T1000 (cell line): ENCODE measurements at places on chromosomes 7 and 10.
A peak's percentile ranks its signal among the peaks of the same experiment; 100 is the strongest.

DNA sequence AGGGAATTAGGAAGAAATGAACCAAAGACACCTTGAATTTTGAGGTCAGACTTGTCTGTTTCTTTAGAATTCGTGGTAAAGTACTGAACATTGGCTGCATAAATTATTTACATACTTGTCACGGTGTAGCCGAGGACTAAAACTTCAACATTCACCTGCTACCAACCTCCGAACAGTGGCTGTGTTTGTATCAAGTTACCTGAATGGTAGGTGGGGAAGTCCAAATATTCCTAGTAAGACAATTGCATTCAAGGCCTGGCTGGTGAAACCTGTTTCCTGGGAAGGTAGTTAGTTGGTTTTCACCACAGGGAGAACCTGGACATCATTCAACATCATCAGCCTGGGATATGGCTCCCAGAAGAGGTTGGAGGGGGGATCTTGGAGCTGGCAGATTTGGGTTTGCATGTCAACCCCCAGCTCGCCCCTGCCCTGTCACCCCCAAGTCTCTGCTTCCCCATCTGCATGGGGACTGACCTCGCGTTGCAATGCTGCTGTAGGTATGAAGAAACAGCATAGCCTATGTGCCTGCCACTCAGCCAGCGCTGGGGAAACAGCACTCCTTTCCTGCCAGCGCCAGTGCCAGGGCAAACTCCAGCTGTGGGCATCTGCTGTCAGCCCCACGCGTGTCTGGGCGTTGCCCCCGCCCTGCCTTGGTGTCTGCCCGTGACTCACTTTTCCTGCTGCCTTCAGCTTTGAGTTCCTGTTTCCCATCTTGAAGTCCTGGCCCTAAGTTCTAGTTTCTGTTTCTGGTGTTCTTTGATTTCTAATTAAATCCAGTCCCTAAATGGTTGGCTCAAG lies 12.7 kb upstream of the LARP4B start:
- no peak for DNase-seq

GRCh38 chr7:25710959-25711358 lies 441.0 kb upstream of the NFE2L3 start:
- no peak for DNase-seq

- DNase-seq, result no peak
Observed at GRCh38 chr10:47224546-47225218, 75.3 kb upstream of the GDF10 start.

GRCh38 chr10:49562893-49563292 lies 24.0 kb upstream of the ERCC6 start:
- no peak for DNase-seq

GRCh38 chr10:129074939-129075338 lies 392.1 kb upstream of the MGMT start:
- no peak for DNase-seq

- no peak for DNase-seq
Observed at GRCh38 chr7:81079746-81080145, 160.9 kb upstream of the SEMA3C start.

GRCh38 chr10:17229717-17229966 lies 1.6 kb downstream of the VIM start:
- DNase-seq, result no peak

- no peak for DNase-seq
Observed at GRCh38 chr7:132244903-132245480, 331.3 kb downstream of the PLXNA4 start.

DNA sequence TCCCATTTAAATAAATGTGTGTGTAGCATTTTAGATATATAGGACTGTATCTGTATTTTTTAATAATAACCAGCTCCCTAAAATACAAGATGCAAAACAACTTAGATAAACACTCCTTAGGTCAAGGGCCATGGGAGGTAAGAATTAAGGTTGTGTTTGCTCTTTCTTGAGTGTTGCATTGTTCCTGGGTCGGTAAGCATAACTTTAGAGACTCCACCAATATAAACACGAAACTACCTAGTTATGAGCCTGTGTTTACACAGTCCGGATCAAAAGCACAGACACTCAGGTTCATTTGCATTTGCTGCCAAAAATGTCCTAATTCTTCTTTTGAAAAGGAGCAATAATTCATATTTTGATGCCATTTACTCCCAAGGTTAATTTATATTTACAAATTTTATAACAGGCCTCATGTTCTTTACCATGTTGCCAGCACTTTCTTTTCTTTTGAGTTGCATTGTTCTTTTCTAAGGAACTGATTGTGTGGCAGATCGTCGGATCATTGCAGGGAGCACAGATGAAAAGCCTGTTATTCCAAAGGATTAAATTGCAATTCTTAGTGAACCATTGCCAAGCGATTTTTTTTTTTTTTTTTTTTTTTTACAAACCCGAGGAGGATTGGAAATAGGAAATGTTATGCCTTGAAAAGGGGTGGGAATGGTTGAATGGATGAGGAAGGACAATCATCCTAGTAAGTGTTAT lies 45.8 kb upstream of the GLCCI1 start:
- DNase-seq, result no peak

- no peak for DNase-seq
Observed at GRCh38 chr10:121774813-121775212, 153.0 kb downstream of the ATE1 start.

DNA sequence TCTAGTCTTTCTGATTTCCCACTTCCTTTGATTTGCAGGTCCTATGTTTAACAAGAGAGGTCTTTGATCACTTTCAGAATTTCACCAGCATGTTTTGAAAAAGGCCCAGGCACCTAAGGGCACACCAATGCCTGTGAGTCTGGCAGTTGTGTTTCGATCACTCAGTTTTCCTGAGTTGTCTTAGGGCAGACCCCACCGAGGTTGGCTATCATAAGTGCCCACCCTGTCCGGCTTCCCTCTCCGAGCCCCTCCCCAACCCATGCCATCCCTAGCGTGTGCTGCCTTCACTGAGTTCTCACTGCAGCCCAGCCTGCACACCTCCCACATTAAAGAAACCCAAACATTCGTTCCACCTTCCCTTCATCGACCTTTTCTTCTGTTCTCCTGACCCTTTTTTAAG lies 257.9 kb downstream of the GRID1 start:
- DNase-seq, result no peak

GRCh38 chr7:74262639-74263398 lies 8.6 kb upstream of the RFC2 start:
- no peak for DNase-seq

DNA sequence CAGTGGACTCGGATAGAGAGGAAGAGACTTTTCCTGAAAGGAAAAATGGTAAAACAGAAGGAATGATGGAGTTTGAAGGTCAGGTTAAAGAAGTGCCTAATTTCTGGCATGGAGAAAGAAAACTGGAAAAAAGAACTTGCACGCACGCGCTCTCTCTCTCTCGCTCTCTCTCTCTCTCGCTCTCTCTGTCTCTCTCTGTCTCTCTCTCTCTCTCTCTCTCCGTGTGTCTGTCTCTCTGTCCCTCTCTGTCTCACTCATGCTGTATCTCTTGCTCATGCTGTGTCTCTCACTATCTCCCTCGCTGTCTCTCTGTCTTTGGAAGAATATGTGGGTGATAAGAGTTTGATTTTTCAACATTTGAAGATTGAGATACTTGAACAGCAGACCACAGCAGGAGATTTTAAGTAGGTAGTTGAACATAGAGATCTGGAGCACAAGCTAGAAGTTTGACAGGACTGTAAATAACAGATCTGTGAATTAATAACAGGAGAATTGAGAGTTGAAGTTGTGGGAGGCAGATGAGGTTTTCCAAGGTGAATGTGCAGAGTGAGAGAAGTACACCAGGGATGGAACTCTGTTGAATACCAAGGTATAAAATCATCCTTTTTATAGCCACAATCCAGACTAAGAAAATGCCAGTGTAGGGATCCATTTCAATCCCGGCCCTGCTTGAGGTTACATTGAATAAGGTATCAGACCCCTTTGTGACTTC lies 33.1 kb downstream of the ADD3 start:
- DNase-seq, result no peak

- DNase-seq, result no peak
Observed at GRCh38 chr10:115046686-115047236, 46.4 kb upstream of the ATRNL1 start.

GRCh38 chr10:62373995-62374861 lies at the start of gene ZNF365:
ZNF365 (plus strand) TSS chr10:62374369; CDS start chr10:62376194, 1,825 bp downstream.
- DNase-seq, result peak; percentile 68

- DNase-seq, result no peak
Observed at GRCh38 chr10:98855403-98856189, 380.1 kb downstream of the HPSE2 start.

- DNase-seq, result peak; percentile 5
Observed at GRCh38 chr7:27640884-27641574, 21.7 kb downstream of the HIBADH start.

- peak; percentile 60 for DNase-seq
Observed at GRCh38 chr10:30433730-30434272, at the start of gene MAP3K8. MAP3K8 (plus strand) TSS chr10:30434184; CDS start chr10:30438939, 4,755 bp downstream.

- no peak for DNase-seq
Observed at GRCh38 chr7:75813781-75814236, at the start of gene CCL24. CCL24 (minus strand) TSS chr7:75813806; CDS start chr7:75813715, 91 bp downstream.

DNA sequence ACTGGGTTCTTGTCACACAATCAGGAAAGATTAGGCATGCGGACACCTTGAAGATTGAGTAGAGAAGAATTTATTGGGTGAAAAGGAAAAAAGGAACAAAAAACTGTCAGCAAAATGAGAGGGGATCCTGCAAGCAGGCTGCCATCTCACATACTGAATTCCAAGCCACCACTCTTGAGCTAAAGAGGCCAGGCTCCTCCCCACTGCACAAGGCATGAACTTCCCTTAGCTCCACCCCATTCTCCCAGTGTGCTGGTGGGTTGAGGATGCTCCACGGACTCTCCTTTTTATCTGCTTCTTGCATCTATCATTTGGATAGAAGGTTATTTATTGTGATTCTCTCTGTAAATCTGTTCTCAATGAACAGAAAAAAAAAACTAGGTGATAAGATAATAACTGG lies 79.6 kb downstream of the ANKRD7 start:
- no peak for DNase-seq

GRCh38 chr7:82821037-82821436 lies 341.6 kb downstream of the PCLO start:
- DNase-seq, result no peak

DNA sequence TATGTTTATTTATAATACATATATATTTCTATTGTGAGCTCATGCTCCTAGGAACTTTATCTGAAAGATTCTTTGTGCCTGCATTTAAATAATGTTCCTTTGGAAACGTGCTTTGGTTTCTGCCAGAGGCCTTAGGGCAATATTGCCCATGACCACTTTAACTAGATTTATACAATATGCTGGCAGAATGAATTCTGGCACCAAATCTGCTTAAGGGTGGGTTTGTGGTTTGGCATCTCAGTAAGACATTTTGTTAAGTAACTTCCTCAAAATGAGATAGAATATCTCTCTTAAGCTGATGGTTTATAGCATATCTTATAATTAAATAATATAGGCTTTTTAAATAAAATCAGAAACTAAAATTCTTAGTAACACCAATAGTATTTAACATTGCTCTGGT lies 252.9 kb downstream of the RNLS start:
- DNase-seq, result no peak

GRCh38 chr7:824081-824480 lies 8.2 kb upstream of the SUN1 start:
- DNase-seq, result no peak

- no peak for DNase-seq
Observed at GRCh38 chr10:84903320-84903719, 574.9 kb downstream of the CCSER2 start.

DNA sequence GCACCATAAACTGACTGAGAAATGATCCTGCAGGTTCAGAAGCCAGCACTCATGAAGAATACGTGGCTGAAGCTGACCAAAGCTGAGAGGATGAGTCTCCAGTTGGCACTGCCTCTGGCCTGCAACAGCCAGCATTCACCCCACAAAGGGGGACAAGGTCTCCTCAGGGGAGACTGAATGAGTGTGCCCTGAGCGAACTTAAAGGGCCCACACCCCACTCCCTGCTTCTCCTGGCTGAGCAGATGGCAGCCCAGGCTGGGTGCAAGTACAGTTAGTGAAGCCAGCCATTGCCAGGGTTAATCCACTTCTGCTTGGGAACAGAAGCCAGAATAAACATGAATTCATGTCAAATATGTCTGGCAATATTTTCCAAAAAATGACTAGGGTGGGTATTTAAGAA lies 98.1 kb downstream of the PPP1R17 start:
- DNase-seq, result no peak

GRCh38 chr10:33653584-33654367 lies 319.3 kb upstream of the NRP1 start:
- DNase-seq, result no peak

- DNase-seq, result no peak
Observed at GRCh38 chr7:132450188-132450587, 126.1 kb downstream of the PLXNA4 start.

GRCh38 chr7:156560075-156560474 lies 80.5 kb upstream of the RNF32 start:
- DNase-seq, result no peak

GRCh38 chr7:108529341-108529740 lies 3.4 kb upstream of the PNPLA8 start:
- DNase-seq, result no peak

DNA sequence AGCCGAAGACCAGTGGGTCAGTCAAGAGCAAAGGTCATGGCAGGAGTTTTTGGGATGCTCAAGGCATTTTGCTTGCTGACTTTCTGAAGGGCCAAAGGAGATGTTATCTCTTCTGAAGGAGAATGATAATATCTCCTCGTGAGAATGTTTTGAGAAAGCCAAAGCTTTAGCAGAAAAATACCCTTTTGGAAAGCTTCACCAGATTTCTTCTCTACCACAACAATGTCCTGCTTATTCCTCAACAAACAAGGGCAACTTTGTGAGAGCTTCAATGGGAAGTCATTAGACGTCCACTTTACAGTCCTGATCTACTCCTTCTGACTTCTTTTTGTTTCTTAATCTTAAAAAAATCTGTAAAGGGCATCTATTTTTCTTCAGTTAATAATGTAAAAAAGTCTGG lies 132.8 kb upstream of the DNAJB12 start:
- no peak for DNase-seq

DNA sequence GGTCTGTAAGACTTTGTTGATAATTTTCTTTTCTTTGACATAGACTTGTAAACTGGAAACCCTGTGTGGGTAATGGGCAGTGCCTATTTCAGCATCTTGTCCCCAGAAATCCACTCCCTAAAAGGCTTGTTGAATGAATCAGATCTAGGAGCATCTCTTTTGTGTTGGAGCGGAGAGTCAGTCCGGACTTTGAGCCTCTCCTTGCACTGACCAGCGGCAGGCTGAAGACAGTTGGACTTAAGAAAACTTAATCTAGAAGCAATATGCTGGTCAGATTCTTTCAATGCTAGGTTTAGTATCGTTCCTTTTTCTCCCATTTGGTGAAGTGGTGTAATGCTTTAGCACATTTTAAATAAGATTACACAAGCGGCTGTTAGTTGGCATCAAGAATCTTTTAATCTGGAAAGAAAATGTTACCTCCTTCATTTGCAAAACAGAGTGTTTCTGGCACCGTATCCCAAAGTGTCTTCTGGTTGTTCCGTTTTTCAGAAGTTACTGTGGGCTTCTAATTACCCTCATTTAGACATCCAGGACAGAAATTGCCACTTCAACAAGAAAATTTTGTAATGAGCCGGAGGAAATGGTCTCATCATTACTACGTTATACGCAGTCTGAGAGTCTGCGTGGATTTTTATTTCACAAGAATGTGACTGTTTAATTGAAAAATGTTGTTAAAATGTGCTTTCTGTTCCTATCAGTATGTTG lies 74.7 kb downstream of the CUX1 start:
- DNase-seq, result no peak
